ENCODE measurements at places on chromosomes 6 and 20. TPM values are rescaled to one million over a fixed set of nuclear protein-coding genes. Genes with fewer than 3 reads are reported as not detected.

The NKAPL gene
- total RNA-seq = 2.4 TPM

The PPP1R16B gene
- 7.5 TPM for total RNA-seq

The RNF217 gene
- 24.9 TPM for total RNA-seq

The ULBP2 gene
- total RNA-seq = 1.8 TPM

The FOXS1 gene
- total RNA-seq = 2.3 TPM

The ENPP1 gene
- 10.3 TPM for total RNA-seq

The IL17F gene
- not detected for total RNA-seq

The GRM1 gene
- 2.9 TPM for total RNA-seq

The BCAS4 gene
- 5.9 TPM for total RNA-seq

The SAPCD1 gene
- 3.8 TPM for total RNA-seq

The OPN5 gene
- 0.33 TPM for total RNA-seq

The SNX5 gene
- 110 TPM for total RNA-seq

The HLA-DQB2 gene
- total RNA-seq = not detected

The SEMG1 gene
- not detected for total RNA-seq

The NHLRC1 gene
- 2.8 TPM for total RNA-seq

The TUBB gene
- 432 TPM for total RNA-seq

The TRPC4AP gene
- 76.2 TPM for total RNA-seq

The PPARD gene
- total RNA-seq = 9.4 TPM

The PNRC1 gene
- total RNA-seq = 239 TPM

The LPIN3 gene
- total RNA-seq = 5.7 TPM

The DACT2 gene
- 15.9 TPM for total RNA-seq

The MYH7B gene
- 10.7 TPM for total RNA-seq

The MYMX gene
- not detected for total RNA-seq

The HAO1 gene
- total RNA-seq = not detected

The CRISP1 gene
- total RNA-seq = not detected

The TMC2 gene
- not detected for total RNA-seq

The C20orf141 gene
- not detected for total RNA-seq

The DOK5 gene
- 16.9 TPM for total RNA-seq

The PRR18 gene
- total RNA-seq = 0.22 TPM

The BMP6 gene
- total RNA-seq = 13.1 TPM

The ZNF217 gene
- total RNA-seq = 16.4 TPM

The PNPLA1 gene
- 0.16 TPM for total RNA-seq

The SAMD3 gene
- total RNA-seq = 7.9 TPM

The PLTP gene
- 58.0 TPM for total RNA-seq

The TINAG gene
- not detected for total RNA-seq

The C20orf202 gene
- total RNA-seq = 0.77 TPM

The PRICKLE4 gene
- 4.1 TPM for total RNA-seq

The TPD52L1 gene
- total RNA-seq = 40.8 TPM

The KLHDC3 gene
- total RNA-seq = 128 TPM

The PROKR2 gene
- not detected for total RNA-seq

The OR2J3 gene
- total RNA-seq = not detected

The PRSS16 gene
- 0.66 TPM for total RNA-seq

The SLC52A3 gene
- 0.93 TPM for total RNA-seq

The RAET1E gene
- total RNA-seq = 0.22 TPM

The SASH1 gene
- total RNA-seq = 103 TPM

The RNF182 gene
- total RNA-seq = 18.4 TPM

The PTK6 gene
- total RNA-seq = 1.3 TPM

The BPI gene
- 2.4 TPM for total RNA-seq

The CCN5 gene
- not detected for total RNA-seq

The TTLL9 gene
- 1.4 TPM for total RNA-seq

The C20orf144 gene
- total RNA-seq = 0.22 TPM

The NEURL2 gene
- total RNA-seq = 12.8 TPM
